ENCODE measurements at places on chromosomes 13 and 19.
A peak's percentile ranks its signal among the peaks of the same experiment; 100 is the strongest.

DNA sequence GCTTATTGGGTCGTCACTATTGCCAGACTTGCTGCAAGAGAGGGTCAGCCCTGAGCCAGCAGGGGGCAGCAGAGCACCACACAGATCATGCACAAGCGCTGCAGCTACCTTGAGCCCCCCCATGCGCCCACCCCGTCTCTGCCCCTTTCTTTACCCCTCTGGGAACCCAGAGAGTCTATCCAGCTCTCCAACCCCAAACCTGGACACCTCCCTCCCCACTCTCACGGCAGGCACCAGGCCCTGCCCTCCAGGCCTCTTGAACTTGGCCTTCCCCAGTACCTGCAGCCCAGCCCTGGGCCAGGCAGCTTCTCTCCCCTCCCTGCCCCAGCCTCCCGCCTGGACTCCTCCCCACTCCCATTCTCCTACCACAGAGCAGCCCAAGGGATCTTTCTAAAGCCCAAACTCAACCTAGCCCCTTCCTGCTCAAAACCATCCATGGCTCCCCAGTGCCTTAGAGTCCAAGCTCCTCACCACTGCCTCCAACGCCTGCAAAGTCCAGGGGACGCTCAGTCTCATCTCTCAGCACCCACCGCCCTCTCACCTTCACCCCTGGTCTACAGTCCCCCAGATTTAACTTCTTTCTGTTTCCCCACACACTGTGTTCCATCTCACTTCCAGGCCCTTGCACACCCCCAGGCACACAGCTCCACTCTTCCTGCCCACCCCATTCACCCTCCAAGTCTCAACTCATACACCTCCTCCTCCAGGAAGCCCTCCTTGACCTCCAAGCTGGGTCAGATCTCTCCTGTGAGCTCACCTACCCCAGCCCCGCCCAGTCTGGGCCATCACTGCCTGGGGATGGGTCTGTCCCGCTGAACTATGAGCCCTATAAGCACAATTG, 9.4 kb upstream of the CEACAM16 start:
- DNase-seq: peak; percentile 41

- DNase-seq: peak; percentile 69
Measured at GRCh38 chr13:71979616-71980015, 112.6 kb upstream of the DACH1 start.

DNA sequence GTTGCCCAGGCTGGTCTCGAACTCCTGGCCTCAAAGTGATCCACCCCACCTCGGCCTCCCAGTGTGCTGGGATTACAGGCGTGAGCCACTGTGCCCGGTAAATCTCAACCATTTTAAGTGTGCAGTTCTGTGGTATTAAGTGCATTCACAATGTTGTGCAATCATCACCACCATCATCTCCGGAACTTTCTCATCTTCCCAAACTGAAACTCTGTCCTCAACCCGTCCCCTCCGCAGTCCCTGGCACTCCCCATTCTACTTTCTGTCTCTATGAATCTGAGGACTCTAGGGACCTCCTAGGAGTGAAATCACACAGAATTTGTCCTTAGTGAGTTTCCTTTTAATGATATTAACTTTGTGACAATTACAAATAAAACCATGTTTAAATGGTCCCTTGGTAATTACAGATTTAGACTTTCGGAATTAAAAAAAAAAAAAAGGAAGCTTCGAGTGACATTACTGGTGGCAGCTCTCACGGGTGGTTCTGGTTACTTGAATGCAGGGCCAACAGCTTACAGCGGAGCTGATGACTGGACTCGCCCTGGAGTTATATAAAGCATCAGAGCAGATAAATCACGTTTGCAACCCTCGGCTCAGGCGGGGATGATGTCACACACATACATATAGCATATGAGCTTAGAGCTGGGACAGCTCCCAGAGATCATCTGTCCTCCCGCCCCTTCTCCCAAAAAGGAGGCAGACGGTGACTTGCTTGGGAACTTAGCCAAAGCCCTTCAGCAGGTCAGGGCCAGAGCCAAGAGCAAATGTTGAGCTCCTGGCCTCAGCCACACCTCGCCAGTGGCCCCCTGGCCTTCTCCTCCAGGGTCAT, 89.8 kb downstream of the ZNF557 start:
- DNase-seq: no peak

- no peak for DNase-seq
Measured at GRCh38 chr19:15015946-15016542, 33.2 kb upstream of the CASP14 start.

GRCh38 chr13:98549006-98549727, 27.7 kb downstream of the STK24 start:
- no peak for DNase-seq

DNA sequence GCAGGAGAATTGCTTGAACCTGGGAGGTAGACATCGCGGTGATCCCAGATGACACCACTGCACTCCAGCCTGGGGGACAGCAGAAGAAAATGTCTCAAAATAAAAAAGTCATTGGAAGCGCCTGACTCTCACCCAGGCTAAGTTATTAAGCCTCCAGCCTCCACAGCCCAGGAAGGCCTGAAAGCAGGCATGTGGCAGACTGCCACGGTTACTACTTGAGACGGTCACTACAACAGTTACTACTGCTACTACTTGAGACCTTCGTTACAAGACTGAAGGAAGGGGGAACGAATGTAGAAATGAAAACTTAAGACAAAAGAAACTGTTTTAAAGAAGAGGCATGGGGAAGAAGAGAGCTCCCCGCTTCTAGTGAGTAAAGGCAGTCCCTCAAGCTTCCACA, 9.6 kb downstream of the PRR22 start:
- no peak for DNase-seq

DNA sequence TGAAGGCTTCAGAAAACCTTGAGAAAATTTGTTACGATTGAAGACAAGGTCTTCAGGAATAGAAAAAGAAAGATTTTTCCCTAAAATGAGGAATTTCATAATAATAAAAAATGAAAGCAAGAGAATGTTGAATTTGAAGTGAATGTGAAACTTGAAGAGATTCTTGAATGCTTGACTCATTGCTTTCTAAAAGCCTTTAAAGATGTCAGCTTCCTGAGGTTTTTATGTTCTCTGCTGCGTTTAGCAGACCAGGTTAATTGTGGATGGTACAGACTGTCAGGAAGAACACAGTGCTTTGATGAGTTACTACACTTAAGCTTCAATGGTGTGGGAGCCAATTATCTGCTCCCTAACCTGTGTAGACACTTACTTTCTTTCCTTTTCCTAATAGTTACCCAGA, 96.3 kb upstream of the FNDC3A start:
- DNase-seq: no peak

DNA sequence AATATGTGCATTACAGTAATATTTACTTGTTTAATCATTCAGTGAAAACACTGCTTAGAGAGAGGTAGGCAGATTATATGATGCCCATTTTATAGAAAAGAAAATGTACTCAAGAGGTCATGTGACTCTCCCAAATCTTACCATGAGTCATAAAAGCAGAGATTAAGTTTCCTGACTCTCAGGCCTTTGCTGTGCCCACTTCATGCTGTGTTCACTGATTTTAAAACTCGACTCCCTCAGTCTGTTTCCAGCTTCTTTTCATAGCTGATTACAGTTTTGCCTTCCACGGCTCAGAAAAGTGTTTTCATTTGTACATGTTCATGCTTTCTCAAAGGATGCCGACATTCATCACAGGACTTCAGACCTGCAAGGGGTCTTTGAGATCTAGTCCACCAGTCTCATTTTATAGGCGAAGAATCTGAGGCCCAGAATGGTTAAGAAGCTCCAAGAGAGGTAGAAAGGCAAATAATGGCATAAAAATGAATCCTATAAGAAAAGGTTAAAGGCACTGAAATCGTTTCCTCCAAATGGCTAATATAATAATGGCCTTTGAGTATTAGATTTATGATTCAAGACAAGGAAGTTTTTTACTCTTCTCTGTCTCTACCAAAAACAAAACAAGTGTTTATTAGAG, 9.0 kb upstream of the IPO5 start:
- DNase-seq: no peak

GRCh38 chr19:29674374-29675119, 9.3 kb downstream of the PLEKHF1 start:
- no peak for DNase-seq

GRCh38 chr13:24271231-24271600, 38.2 kb upstream of the C1QTNF9 start:
- DNase-seq: no peak

GRCh38 chr13:90205911-90206310, 1141.6 kb upstream of the MIR17HG start:
- no peak for DNase-seq

- no peak for DNase-seq
Measured at GRCh38 chr19:2251106-2252054, 2.3 kb downstream of the AMH start.

GRCh38 chr19:1302533-1303239, 17.0 kb downstream of the EFNA2 start:
- DNase-seq: no peak

GRCh38 chr19:51783372-51783771, 11.6 kb upstream of the FPR3 start:
- DNase-seq: no peak

- no peak for DNase-seq
Measured at GRCh38 chr19:5600797-5601196, 21.8 kb downstream of the SAFB2 start.

GRCh38 chr13:88103824-88104223, 432.7 kb downstream of the SLITRK5 start:
- DNase-seq: no peak

DNA sequence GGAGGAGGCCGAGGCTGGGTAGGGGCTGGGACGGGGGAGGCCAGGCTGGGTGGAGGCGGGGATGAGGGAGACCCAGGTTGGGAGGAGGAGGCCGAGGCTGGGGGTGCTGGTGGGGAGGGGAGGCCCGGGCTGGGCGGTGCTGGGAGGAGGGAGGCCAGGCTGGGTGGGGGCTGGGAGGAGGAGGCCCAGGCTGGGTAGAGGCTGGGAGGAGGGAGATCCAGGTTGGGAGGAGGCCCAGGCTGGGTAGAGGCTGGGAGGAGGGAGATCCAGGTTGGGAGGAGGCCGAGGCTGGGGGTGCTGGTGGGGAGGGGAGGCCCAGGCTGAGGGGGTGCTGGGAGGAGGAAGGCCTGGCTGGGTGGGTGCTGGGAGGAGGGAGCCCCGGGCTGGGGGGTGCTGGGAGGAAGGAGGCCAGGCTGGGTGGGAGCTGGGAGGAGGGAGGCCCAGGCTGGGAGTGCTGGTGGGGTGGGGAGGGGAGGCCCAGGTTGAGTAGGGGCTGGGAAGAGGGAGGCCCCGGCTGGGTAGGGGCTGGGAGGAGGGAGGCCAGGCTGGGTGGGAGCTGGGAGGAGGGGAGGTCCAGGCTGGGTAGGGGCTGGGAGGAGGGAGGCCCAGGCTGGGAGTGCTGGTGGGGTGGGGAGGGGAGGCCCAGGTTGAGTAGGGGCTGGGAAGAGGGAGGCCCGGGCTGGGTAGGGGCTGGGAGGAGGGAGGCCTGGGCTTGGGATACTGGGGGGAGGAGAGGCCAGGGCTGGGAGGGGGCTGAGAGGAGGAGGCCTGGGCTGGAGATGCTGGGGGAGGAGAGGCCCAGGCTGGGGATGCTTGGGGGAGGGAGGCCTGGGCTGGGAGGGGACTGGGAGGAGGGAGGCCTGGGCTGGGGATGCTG, 10.7 kb downstream of the TPGS1 start:
- DNase-seq: no peak

DNA sequence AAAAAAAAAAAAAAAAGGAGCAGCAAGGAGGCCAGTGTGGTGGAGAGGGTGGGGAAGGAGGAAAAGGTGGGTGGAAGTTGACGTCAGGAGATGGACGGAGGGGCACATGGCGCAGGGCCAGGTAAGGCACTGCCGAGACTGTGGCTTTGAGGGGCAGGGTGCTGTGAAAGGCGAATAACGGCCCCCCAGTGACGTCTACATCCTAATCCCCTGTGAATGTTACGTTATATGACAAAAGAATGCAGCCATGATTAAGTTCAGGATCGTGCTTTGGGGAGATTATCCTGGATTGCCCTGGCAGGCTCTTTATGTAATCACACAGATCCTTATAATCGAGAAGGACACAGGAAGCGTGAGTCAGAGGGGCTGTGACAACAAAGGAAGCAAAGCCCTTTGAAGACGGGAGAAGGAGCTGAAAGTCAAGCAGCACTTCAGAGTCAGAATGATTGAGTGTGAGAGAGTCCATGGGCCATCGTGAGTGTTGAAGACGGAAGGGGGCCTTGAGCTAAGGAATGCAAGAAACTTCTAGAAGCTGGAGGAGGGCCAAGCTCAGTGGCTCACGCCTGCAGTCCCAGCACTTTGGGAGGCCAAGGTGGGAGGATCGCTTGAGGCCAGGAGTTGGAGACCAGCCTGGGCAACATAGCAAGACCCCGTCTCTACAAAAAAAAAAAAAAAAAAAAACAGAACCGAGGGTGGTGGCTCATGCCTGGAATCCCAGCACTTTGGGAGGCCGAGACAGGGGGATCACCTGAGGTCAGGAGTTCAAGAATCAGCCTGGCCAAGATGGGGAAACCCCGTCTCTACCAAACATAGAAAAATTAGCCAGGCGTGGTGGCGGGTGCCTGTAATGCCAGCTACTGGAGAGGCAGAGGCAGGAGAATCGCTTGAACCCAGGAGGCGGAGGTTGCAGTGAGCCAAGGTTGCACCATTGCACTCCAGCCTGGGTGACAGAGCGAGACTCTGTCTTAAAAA, 13.8 kb upstream of the CEACAM16 start:
- no peak for DNase-seq

DNA sequence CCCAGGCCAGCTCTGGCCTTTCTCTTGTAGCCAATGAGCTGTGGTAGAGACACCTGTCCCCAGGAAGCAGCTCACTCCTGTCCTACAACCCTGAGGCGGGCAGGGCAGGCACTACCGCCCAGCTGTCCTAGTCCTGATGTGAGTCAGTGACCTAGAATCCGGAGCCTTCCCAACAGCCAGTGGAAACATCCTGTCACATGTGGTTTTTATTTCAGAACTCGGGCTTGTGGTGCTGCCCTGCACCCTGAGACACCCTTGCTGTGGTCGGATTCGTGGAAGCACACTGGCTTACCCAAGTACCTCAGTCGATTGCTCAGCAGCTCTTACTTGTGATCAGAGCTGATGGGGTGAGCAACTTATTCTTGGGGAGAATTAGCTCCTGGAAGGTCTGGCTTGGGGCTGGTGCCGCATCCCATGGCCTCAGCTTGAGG, 83.6 kb upstream of the ARHGEF7 start:
- DNase-seq: no peak

- no peak for DNase-seq
Measured at GRCh38 chr19:35009424-35010415, 9.6 kb downstream of the GRAMD1A start.

GRCh38 chr19:57818378-57818777, 3.7 kb upstream of the ZNF552 start:
- no peak for DNase-seq

GRCh38 chr19:29329460-29330134, 116.6 kb upstream of the UQCRFS1 start:
- DNase-seq: no peak

DNA sequence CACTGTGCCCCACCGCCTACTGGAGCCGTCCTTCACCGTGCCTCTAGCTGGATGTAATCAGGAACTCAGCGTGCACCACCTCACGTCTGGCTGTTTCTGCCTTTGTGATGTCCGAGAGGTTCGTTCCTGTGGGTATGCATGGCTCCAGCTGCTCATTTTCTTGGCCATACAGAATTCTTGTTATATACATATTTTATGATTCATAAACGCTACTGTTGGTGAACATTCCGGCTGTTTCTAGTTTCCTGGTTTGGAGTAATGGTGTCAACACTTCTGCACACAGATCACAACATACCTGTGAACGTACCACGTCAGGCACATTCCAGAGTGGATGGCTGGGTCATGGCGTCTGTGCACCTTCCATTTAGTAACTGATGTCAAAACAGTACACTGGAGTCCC, 14.6 kb downstream of the DCUN1D2 start:
- no peak for DNase-seq

Data from NCI-H748 treated with DMSO at 0.1 percent for 48 hours (cell line).